ENCODE measurements at places on chromosomes 1 and 21.

DNA sequence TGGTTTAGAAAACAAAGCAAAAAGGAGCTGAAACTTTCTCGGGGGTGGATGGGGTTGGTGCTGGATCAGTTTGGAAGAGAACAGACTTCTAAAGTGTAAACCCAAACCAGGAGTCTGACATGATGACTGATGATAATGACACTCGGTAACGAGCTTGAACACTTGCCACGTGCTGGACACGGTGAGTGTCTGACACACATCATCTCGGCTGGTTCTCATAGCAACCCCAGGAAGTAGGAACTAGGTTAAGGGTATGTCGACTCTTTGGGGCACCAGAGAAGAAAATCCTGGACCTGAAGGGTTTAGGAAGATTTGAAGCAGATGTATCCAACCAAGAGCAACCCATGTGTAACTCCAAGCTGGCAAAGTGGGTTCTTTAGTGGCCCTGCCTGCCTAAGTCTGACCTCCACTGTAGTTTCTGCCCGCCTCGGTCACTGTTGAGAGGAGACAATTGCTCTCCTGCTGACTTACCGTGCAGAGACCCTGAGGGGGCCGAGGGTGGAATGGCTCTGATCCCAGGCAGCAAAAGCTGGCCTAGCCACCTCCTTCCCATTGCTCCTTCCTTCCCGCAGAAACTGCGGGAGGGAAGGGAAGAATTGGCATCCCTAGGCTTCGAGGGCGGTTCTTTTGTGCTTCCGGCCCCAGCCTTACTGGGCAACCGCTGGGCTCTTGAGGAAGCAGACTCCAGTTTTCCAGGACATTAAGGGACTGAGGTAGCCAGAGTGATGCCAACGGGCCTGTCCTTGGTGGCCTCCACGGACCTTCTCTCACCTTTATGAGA is 156.0 kb downstream of the TOMM20 start:
- DNase-seq: no peak

GRCh38 chr1:72435025-72435424 is 152.7 kb upstream of the NEGR1 start:
- DNase-seq: no peak

DNA sequence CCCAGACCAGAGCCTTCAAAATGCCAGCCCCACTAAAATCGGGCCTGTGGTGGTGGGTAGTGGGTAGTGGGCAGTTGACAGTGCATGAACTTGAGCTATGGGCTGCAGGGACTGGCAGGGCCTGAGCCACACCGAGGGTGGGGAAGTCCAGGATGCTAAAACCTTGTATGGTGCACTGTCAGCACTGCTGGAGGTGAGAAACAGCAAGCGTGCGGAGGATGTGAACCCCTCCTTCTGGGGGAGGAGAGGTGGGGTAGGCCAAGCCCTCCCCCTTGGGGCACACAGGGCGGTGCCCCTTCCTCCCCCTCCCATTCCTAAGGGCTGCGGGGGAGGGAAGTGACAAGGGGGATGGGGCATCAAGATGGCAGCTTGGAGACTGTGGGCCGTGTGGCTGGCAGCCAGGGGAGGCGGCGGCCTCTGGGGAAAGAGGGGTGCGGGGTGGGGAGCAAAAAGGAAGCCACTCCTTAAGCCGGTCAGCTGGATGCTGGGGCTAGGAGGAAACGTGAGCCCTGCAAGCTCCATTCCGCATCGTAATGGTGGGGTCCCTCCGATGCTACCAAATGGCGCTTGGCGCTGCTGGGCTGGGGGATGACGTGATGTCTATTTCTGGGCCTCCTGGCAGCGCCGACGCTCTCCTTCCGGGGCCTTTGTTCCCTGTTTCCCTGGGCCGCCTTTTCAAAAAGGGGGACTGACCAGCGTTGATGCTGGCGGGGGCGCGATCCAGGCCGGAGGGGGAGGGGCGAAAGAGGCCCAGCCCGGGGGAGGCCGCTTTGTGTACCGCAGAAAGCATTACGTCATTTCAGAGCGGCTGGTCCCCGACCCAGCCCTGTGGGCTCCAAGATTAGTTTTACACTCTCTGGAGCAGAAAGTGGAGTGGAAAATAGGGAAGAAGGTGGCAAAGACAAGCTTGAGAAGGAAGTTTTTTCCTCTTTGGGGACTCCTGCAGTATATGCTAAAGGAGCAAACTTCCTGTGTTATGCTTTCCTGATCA is 809 bp downstream of the SYT11 start:
- DNase-seq: peak; percentile 43

- DNase-seq: peak; percentile 48
These were observed 9.0 kb downstream of the NPPA start for GRCh38 chr1:11838349-11839272.

- DNase-seq: no peak
These were observed 107.6 kb downstream of the DAB1 start for GRCh38 chr1:57316291-57316690.

DNA sequence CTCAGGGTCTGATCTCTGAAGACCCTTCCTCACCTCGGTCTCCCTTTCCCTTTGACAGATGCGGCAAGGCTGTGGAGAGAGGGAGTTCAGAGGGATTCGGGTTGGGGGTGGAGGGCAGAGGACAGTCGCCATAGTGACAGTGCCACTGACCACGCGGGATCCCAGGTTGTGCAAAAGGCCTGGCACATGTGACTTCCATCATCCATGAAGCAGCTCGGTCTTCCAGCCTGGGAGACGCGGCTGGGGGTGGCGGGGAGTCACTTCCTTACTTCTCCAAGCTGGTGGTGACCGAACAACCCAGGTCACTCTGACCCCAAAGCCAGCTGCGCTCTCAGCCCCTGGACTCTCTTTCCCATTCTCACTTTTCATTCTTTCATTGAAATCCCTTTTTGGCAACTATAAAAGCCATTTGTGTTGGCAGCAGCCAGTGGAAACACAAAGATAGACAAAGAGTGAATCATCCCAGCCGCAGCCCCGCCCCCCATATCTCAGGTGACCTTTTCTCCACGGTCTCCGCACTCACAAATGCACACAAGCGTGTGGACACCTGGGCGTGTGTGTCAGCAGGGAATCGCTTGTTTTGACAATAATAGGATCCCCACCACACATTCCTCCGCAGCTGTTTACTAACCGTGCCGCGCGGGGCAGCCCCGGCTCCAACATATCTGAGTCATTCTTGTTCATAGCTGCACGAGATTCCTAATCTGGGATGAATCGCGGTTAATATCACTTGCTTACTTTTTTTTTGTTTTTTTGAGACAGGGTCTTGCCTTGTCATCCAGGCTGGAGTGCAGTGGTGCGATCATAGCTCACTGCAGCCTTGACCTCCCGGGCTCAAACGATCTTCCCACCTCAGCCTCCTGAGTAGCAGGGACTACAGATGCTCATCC is 68.3 kb downstream of the DHRS3 start:
- DNase-seq: no peak

DNA sequence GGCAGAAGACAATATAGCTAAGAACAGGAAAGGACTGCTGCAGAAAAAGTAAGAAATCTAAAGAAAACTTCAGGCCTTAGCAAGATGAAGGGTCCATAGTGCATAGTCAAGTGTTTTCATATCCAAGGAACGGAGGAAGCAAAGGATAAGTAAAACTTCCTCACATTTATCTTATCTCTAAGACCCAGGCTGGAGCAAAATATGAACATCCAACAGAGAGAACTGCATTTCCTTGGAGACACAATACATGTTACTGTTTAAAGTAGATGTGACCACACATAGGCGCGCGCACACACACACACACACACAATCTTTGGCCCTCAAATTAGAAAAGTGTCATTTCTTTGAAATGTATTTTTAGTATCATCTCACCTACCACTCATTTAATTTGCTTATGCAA is 66.7 kb downstream of the TTLL7 start:
- DNase-seq: no peak

GRCh38 chr1:1550591-1551432 is 10.4 kb upstream of the TMEM240 start:
- DNase-seq: no peak

- no peak for DNase-seq
These were observed 83.1 kb downstream of the VWA5B1 start for GRCh38 chr1:20373764-20374163.

DNA sequence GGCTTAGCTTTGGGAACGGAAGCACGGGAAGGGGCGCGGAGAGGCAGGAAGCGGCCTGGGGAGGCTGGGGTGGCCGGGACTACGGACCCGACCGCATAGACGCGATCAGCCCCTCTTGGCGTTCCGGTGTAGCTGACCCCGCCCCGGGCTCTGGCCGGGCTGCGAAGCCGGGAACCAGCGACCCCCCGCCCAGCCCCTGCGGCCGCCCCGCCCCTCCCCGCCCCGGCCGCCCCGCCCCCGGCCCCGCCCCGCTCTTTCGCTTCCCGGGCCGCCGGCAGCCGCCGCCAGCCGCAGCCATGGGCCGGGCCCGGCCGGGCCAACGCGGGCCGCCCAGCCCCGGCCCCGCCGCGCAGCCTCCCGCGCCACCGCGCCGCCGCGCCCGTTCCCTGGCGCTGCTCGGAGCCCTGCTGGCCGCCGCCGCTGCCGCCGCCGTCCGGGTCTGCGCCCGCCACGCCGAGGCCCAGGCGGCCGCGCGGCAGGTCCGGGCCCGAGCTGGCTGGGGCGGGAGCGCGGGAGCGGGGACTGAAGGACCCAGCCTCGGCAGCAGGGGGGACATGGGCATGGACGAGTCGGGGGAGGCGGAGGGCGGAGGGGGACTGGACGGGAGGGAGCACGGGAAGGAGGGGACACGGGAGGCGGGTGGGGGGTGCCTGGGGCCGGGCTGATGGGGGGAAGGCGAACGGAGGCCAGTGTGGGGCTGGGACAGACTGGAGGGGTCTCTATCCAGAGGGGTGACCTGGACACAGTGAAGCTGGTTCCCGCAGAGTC is at the start of gene SELENON:
TSS of gene SELENON (plus strand) at position 259 of the 768 bp plus-strand sequence. CDS start at position 297, 38 bp downstream.
- DNase-seq: no peak

GRCh38 chr21:25581582-25581981 is 25.7 kb downstream of the MRPL39 start:
- DNase-seq: no peak

DNA sequence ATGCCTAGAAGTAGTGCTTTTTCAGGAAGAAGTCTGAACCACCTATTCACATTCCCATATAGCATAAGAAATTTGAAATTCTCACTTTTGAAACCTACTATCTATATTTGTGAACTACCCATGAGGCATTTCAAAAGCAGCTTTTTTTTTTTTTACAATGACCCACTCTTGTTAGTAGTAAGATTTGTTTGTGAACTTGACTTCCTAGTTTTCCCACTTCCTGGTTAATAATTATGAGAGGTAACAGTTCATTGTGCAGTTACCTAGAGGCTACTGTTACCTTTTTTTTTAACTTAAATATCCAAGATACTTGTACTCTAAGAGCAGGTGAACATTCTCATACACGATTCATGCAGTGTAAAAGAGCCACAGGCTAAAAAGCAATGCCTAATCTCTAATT is 371.7 kb upstream of the ADGRL2 start:
- DNase-seq: no peak

DNA sequence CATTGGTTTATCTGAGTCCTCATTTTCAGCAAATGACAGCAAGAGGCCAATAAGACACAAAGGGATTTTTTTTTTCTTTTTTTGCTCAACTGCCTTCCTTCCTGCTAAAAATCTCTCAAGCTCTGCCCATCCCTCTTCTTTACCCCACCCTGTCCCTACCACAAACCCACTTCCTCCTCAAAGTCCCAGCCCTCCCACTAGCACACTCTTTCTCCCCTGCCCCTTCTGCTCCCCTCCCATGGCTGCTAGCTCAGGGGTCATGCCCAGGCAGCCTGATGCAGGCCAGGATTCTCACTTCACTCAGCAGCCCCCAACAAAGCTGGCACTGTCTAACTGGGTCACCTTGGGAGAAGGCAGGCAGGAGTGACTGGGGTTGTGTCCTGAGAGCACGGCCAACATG is 28.8 kb upstream of the PPP2R5A start:
- no peak for DNase-seq

DNA sequence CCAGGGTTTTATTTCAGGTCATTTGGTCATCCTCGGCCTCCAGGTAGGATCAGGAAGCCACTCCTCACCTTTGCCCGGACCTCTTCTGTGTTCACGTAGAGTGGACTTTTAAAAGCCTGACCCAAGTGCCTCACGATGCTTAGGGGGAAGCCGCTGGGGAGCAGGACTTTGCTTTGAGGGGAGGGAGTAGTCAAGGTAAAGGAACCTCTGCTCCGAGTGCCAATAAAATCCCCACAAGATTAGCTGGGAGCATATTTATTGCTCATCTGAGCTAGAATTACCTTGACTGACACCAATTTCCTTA is 603 bp upstream of the DHRS3 start:
- no peak for DNase-seq

- DNase-seq: no peak
These were observed 2.8 kb downstream of the KCNN3 start for GRCh38 chr1:154867064-154867825.

DNA sequence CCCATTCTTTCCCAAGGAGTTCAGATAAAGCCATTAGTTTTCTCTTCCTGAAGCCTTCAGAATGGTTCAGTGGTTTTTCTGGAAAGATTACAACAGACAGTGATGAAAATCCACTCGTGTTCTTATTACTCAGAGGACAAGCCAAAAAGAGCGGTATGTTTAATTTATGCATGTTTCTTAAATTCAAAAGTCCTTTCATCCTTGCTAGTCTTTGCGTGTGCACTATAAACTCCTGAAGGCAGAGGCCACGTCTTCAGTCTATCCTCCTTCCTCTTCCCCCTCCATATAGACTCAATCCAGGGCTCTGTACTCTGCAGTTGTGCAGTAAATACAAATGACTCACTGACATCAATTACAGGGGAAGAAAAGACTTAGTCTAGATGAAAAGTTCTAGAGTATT is 409.2 kb upstream of the PLXNA2 start:
- DNase-seq: no peak

GRCh38 chr1:38571726-38572125 is 287.8 kb downstream of the RRAGC start:
- no peak for DNase-seq

DNA sequence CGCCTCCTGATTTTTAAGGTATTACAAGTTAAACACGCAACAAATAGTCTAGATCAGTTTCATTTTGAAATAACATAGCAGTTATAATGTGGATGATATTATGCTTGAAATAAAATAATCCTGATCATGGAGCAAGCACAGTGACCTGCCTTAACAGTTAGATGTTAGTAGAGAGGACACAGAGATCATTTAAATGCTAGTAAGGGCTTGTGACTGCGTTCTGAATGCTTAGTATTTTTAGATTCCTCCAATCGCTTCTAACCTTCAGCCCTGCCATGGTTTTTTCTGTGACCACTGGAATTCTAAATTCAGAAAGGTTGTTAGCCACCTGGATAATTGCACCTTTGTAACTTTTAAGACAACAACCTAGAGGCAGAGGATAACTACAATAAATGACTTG is 46.4 kb downstream of the KIF26B start:
- DNase-seq: no peak

DNA sequence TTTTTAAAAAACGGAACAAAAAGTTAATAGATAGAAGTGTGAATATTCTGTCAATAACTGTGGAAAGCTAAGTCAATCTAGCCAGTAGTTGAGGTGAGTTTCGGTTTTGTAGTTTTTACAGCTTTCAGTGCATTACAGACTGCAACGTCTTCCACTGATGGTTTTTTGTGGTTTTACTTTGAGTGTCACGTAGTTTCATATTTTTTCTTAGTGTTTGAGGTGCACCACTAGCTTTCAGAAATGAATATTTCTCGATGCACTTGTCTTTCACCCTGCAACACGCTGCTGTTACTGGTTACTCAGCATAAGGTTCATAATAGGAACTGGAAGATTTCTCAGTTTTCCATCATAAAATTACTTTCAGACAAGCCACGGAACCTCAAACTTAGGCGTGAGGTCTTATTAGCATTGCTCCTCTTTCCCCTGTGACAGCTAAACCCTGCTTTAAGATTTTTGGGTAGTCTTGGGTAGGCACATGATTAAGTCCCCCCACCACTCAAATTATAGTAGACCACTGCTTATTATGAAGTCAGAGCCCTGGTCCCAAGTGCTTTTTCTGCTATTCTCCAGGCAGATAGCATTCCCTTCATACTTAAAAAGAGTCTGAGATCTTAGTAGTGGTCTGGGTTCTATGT is 1412.7 kb downstream of the KCNT2 start:
- no peak for DNase-seq

All from activated T-helper 9 cell treated with anti-CD3 and anti-CD28 coated beads, Interleukin-2, amount 50 U/mL, for 16 hours (primary cell).